ENCODE measurements at places on chromosomes 2 and 18. TPM values are rescaled to one million over a fixed set of nuclear protein-coding genes. Genes with fewer than 3 reads are reported as not detected.

DNA sequence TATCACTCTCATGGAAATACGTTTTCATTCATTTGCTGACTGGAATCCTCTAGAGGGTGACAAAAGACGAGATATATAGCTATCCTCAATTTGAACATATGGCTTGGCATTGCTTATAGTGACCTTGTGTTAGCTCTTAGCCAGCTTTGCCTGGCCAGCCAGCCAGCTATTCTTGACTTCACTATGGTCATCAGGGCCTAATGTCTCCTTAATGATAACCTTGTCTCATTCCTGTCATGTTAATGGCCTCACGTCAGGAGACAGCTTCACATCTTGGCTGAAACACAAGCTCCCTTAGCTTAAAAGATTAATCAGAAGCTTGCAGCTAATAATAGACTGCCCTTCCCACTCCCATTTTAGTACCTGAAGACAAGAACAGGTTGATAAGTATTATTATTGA lies 1517.5 kb upstream of the PIK3C3 start:
- DNase-seq, result no peak

DNA sequence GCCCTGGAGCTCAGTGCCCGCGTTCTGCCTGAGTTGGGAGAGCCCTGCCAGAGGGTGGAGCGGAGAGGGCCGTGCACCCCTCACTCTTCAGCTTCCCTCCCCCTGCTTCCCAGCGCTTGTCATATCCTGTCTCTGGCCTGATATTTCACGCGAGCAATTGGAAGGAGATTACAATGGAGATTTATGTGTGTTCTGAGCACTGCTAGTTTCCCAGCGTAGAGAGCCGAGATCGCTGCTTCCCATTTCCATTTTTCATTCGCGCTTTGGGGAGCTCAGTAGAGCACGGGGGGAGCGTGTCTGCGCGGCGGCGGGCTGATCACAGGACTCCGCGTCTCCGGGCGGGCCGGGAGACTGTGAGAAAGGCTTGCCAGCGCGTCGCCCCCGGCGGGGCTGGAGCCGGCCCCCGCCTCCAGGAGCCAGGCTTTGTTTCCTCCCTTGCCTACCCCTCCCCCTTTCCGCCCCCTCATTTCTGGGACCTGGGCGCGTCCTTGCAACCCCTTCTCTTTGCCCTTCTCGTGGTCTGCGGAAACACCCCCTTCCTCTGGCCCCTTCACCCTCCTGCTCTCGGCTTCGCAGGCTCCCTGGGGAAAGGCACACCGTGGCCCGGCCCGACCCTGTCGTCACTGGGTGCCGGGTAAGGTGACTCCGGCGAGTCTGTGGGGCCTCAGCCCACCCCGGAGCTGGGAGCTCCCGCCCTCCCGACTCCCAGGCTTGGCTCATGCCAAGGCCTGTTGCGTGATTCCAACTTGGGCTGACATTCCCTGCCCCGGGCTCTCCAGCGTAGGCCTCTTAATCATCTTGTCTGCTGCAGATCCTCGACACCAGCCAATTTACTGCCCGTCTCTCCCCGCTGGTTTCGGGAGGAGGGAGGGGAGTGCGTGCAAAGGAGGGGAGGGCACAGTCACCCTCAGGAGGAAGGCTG lies 5.8 kb downstream of the DLX2 start:
- DNase-seq, result peak; percentile 63

VAMP8 gene
- 17.4 TPM for total RNA-seq

DNA sequence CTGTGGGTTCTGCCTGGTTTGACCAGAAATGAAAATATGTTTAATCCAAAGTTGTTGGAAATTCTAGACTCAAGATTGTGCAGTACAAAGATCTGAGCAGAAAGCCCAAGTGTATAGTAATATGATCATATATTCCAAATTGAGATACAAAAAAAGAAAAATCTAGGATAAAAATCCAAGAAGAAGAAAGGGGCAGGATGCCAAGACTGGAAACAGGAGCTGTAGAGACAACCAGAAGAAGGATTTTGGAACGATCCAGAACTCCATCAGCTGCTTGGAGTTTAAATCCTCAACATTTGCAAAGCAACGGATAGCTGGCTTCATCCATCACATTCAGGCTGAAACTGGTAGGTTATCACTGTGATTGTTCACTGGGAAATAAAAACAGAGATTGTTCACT lies 333.6 kb upstream of the UBE2E3 start:
- DNase-seq, result no peak

DNA sequence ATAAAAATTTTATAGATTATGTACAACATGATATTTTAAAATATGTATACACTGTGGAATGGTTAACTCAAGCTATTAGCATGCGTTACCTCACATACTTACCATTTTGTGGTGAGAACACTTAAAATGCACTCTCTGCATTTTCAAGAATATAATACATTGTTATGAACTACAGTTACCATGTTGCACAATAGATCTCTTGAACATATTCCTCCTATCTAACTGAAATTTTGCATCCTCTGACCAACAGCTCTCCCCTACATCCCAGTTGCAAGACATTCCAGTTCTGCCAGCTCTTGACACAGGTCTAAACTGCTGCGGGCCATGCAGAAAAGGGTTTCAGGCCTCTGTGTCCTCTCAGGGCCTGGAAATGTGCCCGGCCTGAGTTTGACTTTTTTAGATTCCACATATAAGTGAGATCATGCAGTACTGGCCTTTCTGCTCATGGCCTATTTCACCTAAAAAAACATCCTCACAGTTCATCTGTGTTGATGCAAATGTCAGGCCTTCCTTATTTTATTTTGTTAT lies 113.7 kb downstream of the CDCA7 start:
- no peak for DNase-seq

DNA sequence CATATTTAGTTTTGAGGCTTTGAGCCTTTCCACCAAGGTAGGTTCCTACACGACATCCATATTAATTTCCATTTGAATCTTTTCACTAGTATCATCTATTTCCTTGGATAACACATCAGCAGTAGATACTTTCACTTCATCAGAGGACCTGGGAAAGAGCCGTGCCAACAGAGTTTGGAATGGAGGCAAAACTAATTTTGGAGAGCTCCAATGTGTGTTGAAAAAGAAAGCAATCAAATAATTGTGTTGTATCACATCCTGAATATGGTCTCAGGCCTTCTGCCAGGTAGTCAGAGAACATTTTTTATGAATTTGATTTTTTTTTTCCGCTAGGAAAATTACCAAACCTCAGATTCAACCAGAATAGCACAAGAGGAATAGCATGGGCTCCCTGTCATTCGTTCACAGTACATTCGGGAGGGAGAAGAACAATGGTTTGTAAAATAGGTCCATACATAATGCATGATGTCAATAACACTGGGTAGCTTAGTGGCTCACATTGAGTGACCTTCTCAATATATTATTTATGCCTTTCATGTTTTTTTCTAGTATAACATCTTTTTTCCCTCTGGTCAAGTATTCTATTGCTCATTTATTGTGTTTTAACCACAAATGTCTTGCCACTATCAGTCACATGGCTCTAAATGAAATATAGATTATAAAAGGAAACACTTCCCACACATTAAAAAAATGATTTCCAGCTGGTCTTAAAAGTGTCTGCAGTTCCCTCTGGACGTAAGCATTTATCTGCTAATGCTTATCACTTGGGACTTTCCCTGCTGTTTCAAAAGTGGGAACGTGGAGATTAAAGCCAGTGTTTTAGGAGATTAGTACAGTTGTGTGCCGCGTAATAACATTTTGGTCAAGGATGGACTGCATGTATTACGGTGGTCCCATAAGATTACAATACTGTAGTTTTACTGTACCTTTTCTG lies 68.6 kb upstream of the RAPH1 start:
- DNase-seq, result no peak

DNA sequence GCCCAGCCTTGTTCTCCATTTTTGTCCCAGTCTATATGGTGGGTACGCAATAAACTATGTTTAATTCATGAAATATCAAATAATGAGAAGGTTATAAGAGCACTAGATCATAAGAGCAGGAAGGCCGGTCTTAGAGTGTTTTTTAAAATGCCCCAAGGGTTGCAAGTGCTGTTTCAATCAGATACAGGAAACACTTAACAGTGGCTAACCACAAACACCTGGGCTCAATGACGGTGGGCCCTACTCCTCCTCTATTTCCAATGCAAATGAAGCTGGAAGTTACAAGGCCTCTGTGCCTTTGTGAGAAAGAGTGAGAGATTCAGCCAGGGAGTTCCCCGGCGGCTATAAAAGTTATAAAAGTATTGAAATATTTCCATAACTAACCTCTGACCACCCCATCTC lies 18.9 kb upstream of the WDR33 start:
- DNase-seq, result peak; percentile 79

- no peak for DNase-seq
Observed at GRCh38 chr18:53080687-53081086, 740.7 kb downstream of the DCC start.

CDH20 gene
- 1.0 TPM for total RNA-seq

CCDC178 gene
- total RNA-seq, result 0.17 TPM

Data from GM23338 (cell line).